Endothelial cell of umbilical vein (primary cell): ENCODE measurements at places on chromosomes 3 and 15.

DNA sequence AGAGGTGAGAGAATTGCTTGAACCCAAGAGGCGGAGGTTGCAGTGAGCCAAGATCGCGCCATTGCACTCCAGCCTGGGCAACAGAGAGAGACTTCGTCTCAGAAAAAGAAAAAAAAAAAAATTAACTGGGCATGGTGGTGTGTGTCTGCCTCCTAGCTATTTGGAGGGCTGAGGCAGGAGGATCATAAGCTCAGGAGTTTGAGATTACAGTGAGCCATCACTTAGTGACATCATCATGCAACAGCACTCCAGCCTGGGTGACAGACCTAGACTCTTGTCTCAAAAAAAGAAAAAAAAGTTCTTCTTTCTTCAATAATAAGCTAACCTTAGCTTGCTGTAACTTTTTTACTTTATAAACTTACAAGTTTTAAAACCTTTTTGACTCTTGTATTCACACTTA is 99.8 kb downstream of the SLMAP start:
- DNase-seq, result no peak

- DNase-seq, result no peak
These were observed 8.5 kb upstream of the DAG1 start for GRCh38 chr3:49461443-49462171.

DNA sequence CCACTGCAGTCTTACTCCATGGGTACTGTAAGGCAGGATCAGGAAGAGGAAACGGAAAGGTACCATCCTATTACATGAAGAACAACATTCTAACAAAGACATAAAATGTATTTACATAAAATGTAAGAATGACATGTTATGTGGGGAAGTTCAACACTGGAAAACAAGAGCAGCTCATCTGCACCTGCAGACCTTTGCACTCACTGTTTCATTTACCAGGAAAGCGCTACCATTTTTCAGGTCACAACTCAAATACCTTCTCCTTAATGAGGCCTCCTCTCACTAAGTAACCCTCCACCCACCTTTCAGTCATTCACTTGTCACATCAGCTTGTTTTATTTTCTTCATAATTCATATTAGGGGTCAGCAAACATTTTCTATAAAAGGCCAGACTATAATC is 2.6 kb downstream of the TMCC1 start:
- DNase-seq, result no peak

DNA sequence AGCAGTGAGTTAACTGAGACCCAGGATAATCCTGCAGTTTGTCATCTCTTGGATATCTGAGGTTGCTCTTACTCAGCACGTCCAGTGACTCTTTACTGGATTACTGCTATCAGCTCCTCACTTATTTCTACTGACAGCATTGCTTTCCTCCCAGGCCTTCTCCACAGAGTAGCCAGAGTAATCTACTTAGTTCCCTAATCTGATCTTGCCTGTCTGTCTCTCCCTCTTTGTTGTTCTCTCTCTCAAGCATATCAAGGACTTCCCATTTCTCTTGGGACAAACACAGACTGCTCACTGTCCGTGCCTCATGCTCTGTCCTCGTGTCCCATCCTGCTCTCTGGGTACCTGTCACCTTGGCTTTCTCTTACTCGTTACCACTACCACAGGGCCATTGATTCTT is 376.2 kb downstream of the FEZF2 start:
- no peak for DNase-seq

DNA sequence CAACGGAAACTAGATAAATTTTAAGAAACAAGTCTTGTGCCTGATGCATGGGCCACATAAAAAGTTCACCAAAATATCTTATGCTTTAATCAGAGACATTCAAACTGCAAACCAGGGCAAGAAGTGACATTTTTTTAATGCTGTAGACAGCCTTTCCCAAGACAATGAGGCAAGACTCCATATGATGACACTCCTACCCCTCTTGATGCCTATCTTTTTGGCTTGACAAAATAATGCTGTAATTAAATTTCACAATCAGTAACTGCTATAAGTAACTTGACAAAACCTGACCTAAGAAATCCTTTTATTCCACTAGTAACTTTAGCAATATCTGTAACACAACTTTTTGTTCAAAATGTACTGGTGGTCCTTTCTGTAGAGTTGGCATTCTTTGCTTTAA is 48.7 kb downstream of the ECT2 start:
- no peak for DNase-seq

- no peak for DNase-seq
These were observed 8.7 kb downstream of the ZDHHC19 start for GRCh38 chr3:196202516-196202970.

- DNase-seq, result no peak
These were observed 3.8 kb downstream of the RASGRF1 start for GRCh38 chr15:79086814-79087213.

GRCh38 chr3:98589331-98590036 is 3.9 kb downstream of the CPOX start:
- DNase-seq, result no peak

DNA sequence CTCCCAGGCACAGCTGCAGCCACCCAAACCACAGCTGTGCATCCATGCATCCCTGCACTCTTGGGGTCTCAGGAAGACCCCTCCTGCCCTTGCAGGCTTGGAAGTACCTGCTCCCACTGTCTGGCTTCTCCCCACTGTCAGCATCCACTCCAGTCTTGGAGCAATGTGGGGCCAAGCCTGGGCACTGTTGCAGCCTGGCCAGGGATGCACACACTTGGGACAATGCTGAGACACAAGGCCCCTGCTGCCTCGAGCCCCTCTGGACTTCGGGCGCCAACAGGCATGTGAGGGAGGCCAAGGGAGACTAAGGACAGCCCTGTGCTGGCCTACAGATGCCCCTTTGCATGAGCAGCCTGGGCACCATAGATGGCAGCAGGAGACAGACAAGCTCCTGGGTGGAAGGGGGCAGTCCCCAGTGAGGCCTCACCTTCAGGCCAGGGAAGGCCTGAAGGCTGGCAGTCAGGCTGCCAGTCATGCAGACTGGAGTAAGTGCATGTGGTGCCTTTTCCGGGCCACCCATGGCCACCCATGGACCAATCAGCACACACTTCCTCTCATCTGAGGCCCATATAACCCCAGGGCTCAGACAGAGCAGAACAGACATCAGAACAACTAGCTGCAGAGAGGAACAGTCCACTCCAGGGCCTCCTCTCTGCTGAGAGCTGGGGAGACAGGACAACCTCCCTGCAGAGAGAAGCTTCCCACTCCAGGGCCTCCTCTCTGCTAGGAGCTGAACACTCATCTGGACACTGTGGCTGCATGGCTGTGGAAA is 219.0 kb downstream of the VGLL3 start:
- no peak for DNase-seq

- no peak for DNase-seq
These were observed 2.3 kb upstream of the SHC4 start for GRCh38 chr15:48965972-48966371.

DNA sequence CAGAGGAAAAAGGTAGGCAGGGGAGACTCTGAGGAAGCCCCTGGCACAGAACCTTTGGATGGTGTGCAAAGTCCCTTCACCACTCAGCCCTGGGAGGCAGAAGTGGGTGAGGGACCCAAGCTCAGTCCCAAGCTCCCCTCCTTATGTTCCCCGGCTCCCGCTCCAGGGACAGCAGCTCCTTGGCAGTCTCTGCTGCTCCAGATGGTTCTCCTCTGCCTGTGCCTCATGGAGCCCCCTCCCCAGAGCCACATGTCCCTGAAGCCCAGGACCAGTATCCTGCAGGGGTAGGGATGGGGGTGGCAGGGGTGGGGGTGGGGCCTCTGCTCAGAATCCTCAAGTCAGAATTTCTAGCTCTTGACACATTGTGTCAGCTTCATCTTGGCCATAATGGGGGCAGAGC is 8.0 kb upstream of the CAMKV start:
- no peak for DNase-seq

GRCh38 chr3:160090653-160091052 is 102.0 kb downstream of the IL12A start:
- no peak for DNase-seq

DNA sequence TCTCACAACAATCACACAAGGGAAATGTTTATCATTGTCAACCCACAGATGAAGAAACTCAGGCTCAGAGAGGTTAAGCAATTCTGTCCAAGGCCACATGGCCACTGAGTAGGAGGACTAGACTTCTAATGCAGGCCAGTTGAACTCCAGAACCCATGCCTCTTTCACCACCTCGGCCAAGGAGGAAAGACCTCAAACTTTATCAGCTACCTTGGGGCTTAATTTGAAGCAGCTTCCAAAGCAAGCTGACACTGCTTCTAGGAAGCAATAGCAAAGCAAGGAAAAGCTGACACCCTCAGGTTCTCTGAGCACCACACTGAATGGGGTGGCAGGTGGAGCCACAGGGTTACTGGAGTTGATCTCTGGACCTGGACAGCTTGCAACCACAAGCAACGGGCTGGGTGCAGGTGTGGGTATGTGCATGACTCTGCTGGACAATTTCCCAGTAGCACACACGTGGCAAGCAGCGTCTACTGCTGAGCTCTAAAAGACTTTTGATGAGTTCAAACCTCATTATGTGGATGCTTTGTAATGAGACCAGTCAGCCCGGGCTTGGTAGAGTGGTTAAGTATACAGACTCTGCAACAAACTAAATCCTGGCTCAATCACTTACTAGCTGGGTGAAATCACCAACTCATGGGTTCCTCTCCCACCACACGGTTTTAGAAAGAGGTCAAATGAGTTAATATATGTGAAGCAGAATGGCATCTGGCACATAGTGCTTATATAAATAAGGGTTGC is 23.1 kb downstream of the CCNL1 start:
- no peak for DNase-seq

- peak; percentile 58 for DNase-seq
These were observed 10.5 kb downstream of the ACOX2 start for GRCh38 chr3:58526515-58526957.

- DNase-seq, result no peak
These were observed 16.6 kb downstream of the GUCA1C start for GRCh38 chr3:108936924-108937689.

DNA sequence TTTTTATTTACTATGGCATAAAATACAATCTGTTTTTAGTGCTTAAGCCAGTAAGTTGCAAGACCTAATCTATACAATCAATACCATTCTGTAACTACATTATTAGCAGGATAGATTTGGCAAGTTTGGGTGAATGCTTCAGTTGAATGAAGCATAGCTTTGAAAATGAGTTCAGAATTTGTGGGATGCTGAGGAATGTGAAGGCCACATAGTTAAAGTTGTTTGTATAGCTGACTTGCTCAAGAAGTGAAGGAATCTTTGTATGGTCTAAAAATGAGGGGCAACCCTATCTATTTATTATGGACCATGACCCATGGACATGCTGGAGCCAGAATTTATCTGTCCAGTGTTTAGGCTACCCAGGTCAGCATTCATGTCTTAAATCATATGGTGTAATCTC is 58.5 kb downstream of the CRYBG3 start:
- no peak for DNase-seq

DNA sequence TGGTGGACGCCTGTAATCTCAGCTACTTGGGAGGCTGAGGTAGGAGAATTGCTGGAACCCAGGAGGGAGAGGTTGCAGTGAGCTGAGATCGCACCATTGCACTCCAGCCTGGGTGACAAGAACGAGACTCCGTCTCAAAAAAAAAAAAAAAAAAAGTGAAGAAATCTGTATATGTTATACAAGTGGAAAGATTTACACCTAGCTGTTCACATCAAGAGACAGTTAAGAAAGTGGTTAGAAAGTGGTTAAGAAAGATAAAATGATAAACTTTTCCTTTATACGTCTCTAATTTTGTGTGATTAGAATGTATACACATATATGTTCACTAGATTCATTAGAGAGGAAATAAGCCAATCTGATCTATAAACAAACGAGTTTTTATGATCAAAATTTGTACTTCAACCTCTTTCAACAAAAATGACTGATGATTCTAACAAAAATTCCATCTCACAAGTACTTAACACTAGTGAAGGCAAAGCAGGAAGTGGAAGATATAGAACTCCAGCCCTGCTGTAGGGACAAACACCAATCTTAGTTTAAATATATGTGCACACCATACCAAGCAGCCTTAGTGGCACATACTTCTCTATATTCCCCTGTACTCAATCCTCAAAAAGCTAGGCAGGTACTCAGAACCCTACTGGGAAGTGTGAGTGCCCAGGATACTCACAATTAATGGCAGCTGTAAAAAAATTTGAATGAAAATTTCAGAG is 51.2 kb downstream of the RAF1 start:
- DNase-seq, result no peak

DNA sequence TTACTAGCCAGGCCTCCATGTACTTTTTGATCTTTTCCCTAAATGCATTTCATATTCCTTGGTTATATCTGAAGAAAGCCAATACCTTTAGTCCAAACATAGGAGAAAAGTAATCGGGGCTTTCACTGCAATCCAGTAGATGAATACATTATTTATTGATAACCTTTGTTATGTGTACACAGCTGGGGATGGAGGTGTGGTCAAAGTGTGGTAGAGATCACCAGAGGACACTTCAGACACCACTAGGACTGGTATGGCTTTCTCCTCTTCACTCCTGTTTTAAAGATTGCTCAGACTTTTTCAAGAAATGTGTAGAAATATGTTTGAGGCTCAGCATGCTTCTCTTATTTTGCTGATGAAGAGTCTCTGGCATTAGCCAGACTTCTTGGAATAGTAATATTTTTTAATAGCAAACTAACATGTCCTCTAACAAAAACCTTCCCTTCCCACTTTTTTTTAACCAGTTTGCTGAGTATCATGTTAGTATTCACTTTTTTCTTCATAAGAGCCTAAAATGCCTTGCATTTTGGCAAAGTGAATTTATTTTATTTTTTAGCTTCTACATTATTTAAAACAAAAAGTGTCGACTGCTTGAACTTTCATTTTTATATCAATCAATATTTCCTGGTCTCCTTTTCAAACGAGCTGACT is 65.6 kb upstream of the MBNL1 start:
- no peak for DNase-seq

DNA sequence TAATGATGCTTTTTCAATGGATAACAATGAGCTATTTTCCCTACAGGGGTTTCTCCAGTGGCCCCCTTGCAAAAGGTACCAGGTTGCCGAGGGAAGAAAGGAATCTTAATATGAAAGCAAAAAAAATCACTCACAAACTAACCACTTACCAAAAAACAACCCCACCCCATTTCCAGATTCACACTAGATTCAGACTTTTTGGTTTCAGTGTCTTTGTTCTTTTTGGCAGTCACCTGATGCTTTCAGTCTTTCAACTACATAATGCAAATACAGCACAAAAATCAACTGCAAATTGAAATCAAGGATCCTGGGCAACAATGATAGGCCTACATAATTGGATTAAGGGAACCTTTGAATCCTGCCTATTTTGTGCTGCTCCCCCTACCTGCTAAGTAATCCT is 71.1 kb upstream of the RAP2B start:
- no peak for DNase-seq

DNA sequence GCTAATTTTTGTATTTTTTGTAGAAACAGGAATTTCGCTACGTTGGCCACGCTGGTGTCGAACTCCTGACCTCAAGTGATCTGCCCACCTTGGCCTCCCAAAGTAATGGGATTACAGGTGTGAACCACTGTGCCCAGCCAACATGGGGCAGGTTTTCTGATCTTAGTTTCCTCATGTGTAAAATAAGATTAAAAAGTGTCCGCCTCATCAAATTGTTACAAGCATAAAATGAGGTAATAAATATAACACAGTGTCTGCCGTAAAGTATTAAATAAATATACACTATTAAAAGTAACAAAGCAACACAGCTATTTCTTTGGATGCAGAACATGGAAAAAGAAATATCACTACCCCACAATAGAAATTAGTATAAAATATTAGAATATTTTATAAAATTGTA is 16.4 kb upstream of the COMMD2 start:
- no peak for DNase-seq

- DNase-seq, result no peak
These were observed 44.2 kb downstream of the MKRN2 start for GRCh38 chr3:12601072-12601471.

- no peak for DNase-seq
These were observed 103.6 kb upstream of the DPH6 start for GRCh38 chr15:35649575-35649974.
